GM10248 (cell line): ENCODE measurements at places on chromosomes 16 and 17.
A peak's percentile ranks its signal among the peaks of the same experiment; 100 is the strongest.

DNA sequence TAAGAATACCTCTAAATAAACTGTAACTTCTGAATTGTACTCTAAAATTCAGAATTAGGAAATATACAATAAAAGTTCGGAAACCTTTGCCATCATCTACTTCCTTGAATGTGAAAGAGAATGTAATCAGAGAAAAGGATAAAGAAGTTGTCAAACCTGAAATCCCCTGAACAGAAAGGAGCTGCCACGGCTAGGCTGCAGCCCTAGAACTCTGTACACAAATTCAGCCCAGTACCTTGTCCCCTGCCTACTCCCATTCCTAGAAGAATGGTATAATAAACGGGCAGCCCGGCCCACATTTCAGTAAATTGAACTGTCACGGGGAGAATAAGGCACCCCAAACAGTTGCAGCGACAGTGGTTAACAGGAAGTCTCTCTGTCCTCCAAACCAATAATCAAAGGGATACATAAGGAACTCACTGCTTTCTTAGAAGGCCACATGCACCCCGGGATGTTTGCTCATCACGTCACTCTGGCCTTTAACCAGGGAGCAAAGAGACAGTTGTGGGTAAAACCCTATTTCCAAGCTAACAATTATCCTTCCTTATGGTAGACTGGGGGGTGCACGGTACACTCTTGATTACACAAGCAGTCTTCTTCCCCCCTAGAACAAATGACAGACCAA lies 24.3 kb upstream of the RFFL start:
- DNase-seq: no peak

- no peak for DNase-seq
These were observed 42.3 kb upstream of the KLHDC4 start for GRCh38 chr16:87808108-87808507.

DNA sequence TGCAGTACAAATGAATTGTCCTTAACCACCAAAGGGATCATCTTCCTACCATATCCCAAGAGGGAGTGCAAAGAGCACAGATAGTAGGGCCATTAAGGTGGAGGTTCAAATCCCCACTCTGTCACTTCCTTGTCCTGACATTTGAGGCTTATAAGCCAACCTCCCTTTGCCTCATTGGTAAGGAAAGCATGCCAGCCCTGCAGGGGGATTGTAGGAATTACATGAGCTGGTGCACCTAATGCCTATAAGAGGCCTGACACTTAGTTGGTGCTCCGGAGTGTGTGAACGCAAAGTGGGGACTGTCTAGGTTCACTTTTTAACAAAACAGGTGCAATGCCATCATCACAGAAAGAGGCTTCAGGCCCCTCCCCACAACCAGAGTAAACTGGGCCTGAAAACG lies 374.4 kb downstream of the SNX29 start:
- DNase-seq: no peak

GRCh38 chr16:54118846-54119245 lies 167.7 kb downstream of the IRX3 start:
- DNase-seq: no peak

DNA sequence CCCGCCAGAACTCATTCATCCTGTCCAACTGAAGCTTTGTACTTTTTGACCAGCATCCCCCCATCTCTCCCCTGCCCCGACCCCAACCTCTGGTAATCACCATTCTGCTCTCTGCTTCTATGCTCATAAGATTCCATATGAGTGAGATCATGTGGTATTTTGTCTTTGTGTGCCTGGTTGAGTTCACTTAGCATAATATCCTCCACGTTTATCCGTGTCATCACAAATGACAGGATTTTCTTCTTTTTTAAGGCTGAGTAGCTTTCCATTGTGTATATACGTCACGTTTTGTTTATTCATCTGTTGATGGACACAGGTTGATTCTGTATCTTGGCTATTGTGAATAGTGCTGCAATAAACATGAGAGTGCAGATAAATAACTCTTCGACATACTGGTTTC lies 278.9 kb downstream of the SNX29 start:
- DNase-seq: no peak

DNA sequence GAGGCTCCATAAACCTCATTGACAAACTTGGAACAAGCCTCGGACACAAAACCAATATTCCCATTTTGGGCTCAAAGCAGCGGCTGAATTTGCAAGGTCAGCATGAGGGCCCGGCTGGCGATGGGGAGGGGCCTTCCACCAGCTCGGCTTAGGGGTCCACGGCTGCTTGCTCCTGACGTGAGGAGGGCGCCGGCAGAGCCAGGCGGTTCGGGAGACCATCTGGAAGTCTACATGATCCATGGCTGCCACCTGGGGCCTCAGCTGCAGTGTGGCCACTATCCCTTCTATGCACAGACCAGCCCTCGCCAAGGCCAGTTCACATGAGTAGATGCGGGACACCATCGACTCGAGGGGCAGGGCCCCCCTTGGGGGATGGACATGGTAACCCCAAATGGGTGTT lies 39.1 kb downstream of the NDEL1 start:
- DNase-seq: no peak

DNA sequence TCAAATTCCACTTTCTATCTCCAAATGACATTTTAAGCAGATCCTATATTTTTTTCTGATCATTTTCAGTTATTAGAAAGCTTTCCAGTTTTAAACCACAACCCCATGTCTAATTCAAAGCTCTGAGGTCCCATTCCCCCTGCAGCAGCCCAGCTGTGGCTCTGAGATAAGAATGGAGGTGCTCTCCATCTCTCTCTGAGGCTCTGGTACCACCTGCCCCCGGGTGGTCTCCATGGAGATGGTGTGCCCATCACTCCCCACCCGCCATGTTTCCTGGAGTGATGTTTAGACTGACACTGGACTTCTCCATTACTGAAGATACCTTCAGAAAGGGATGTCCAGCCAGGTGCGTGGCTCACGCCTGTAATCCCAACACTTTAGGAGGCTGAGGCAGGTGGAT lies 68.1 kb upstream of the SEC14L1 start:
- no peak for DNase-seq

DNA sequence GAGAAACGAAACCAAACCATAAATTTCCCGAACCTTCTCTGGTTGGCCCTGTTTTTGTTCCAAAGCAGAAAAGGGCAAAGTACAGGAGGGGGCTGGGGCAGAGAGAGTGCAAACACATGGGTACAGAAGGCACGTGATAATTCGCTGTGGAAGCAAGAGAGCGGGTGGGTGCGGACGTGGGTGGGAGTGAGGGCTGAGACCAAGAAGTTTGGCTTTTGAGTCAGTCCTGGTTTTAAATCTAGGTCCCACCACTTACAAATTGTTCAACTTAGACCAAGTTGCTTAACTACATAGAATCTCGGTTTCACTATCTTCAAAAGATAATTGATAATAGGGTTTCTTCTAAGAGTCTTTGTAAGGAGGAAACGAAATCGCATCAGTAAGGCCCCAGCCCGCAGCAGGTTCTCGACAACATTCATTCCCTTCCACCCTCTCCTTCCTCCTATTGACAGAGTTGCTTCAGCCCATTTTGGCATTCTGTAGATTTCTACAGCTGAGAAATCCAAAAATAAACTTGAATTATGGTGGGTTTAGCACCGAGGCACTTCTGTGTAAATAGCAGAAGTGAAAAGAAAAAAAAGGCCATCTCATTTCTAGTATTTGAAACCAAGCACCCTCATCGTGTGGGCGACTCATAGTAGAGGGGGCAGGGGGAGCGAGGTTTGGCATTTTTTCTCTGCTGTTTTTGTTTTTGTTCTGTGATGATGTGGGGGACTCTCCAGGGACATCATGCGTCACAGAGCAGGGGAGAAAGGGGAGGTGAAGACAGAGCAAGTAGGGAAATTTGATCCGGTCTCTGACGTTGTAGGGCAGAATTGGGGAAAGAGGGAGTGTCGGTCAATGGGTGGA lies 33.6 kb upstream of the CCR7 start:
- DNase-seq: peak; percentile 74

DNA sequence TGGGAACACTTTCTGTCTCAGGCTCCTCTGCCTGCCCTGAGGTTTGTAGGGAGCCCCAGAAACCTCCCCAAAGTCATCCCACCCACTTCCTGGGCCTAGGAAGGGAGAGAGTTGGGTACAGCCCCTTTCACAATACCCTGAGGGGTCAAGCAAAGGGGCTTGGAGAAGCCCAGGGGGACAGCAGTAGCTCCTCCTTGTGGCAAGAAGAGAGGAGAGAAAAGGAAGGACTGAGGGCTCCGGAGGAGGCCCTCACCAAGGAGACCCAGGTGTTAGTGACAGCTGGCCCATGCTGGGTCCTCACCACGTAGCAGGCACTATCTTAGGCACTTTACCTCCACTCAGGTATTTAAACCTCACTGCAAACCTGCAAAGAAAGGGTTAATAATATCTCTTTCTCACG lies 112.8 kb downstream of the IRX5 start:
- DNase-seq: no peak
